ENCODE measurements at places on chromosomes 1 and 21.

DNA sequence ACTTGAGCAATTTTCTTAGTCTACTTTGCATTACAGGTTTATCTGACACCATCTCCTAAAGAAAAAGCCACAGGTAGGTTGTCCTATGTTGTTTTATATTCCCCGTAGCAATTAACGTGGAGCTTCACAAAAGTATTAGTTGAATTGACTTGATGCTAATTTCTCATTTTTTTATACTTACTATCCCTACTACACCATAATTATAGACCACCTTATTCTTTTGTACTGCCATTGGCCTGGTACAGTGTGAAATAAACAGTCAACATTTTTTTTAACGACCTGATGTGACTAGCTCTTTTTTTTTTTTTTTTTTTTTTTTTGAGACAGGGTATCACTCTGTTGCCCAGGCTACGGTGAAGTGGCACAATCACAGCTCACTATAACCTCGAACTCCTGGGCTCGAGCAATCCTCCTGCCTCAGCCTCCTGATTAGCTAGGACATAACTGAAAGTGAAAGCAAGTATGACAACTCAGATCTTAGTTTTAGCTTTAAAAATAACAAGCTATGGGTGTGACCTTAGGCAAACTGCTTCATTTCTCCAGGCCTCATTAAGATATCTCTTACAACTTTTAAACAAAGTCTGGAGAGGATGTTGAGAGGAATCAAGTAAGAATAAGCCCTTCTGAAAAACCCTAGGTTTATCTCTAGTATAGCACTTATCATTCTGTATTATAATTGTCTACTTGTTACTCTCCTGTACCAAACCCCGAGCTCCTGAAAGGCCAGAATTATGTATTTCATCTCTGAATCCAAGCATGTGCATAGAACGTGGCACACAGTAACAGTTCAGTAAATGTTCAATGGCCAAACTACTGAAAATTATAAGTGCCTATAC is 49.5 kb downstream of the LUZP1 start:
- no peak for DNase-seq

GRCh38 chr1:94719926-94720793 is 100.0 kb upstream of the SLC44A3 start:
- no peak for DNase-seq

GRCh38 chr1:228081144-228081543 is 1.4 kb upstream of the ARF1 start:
- DNase-seq: no peak

DNA sequence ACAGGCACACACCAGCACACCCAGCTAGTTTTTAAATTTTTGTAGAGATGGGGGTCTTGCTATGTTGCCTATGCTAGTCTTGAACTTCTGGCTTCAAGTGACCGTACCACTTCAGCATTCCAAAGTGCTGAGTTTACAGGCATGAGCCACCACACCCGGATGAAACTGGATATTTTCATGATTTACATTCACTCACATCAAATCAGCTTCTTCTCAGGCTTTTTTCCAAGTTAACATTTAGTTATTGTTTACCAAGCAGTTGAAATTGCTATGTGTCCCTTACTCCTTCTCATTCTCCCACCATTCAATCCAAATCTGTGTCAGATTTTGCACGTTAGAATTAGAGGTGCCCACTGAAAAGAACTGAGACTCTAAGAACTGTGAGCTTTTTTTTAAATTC is 18.4 kb downstream of the RIT1 start:
- no peak for DNase-seq

GRCh38 chr1:16013220-16013907 is 4.5 kb downstream of the HSPB7 start:
- no peak for DNase-seq

- no peak for DNase-seq
Measured at GRCh38 chr1:203937678-203938330, 76.4 kb downstream of the SNRPE start.
